ENCODE measurements at places on chromosomes 1 and 21. TPM values are rescaled to one million over a fixed set of nuclear protein-coding genes. Genes with fewer than 3 reads are reported as not detected.

The FCRL1 gene
- not detected for total RNA-seq

DNA sequence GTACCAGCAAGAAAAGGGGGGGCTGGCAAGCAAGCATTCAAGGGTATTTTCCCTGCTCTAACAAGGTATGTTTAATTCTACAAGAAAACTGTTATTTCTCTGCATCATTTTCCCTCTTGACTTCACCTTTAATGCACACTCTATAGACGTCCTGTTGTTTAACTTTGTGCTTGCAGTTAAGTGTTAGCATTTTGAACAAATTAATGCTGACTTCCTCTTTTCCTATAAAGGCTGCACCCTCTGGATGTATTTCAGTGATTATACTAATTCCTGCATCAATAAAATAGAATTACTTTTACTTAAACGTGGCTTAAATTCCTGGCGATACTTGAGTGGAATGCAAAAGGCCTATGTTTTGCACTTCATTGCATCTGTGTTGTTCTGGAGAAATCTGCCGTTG is 183.3 kb downstream of the KCNJ6 start:
- no peak for ATAC-seq

- ATAC-seq: no peak
Measured at GRCh38 chr1:178926046-178926445, 55.2 kb upstream of the ANGPTL1 start.

The C1orf210 gene
- total RNA-seq: not detected

GRCh38 chr1:160251011-160251410 is 11.3 kb downstream of the DCAF8 start:
- no peak for ATAC-seq

DNA sequence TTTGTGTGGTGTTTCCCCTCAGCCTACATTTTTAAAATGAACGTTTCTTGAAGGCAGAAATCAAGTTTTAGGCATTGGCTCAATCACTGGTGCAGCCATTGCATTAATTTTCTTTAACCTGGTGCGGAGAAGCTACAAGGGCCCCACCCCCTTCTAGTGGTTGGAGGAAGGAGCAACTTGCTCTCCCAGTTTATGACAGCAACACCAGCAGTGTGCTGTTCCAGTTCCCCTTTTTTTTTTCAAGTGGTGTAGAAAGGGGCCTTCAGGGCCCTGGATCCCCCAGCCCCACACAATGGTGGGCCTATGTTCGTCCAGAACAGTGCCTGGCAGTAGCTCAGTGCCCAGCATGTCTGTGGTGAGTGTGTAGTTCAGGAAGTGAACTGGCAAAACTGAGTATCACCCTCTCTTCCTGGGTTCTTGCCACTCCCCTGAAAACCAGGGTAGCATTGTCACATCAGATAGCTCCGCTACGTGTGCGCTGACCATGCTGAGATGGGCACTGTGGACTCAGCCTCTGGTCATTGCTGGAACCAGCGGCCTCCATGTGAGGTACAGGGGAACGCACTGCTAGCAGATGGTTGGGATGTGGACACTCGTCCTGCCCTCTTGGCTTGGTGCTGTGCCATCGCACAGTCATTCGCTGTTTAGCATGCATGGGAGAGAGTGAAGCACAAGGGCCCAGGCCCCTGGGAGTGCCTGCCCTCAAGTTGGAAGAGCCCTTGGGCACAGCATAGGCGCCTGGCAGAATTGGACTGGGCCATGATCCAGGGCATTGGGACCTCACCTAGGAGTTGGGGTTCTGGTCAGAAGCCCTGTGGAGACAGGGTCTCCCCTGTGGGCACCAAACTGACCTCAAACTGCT is 7.2 kb downstream of the ARF1 start:
- no peak for ATAC-seq

- no peak for ATAC-seq
Measured at GRCh38 chr1:228064296-228064695, 18.2 kb upstream of the ARF1 start.

GRCh38 chr1:205354259-205355074 is 2.3 kb downstream of the KLHDC8A start:
- no peak for ATAC-seq

GRCh38 chr1:11501906-11502485 is 23.0 kb downstream of the DISP3 start:
- no peak for ATAC-seq

The CELA2B gene
- total RNA-seq: not detected

- ATAC-seq: no peak
Measured at GRCh38 chr1:234914606-234915290, 213.9 kb downstream of the TOMM20 start.

DNA sequence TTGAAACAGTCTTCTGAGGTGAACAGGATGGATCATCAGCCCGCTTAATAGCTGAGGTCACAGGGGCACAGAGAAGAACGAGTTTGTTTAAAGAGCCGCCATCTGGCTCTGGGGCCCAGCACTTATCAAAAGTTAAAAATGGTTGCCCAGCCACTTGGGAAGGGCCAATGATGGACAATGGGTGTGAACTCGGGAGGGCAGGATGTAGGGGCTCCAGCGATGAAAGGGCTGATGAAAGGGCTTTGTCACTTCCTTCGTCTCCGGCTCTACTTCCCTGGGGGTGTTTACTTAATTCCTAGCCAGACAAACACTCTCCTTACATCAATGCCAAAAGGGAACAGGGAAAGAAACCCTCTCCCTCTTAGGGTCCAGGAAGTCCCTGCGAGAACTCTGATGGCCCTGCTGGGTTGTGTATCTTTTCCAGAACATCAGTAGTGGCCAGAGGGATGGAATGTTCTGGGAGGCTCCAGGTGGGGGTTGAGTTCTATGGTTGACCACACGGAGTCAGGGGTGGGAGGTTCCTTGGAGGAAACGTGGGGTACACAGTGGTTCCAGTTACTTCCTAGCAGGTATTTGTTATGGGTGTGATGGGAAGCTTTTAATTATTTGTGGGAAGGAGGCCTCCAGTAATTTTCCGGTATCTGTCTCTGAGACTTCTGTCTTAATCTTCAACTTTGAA is 9.0 kb upstream of the ABCG1 start:
- ATAC-seq: no peak

The TRIM17 gene
- total RNA-seq: not detected

- ATAC-seq: no peak
Measured at GRCh38 chr21:35510294-35510693, 461.2 kb upstream of the RUNX1 start.

- ATAC-seq: no peak
Measured at GRCh38 chr1:70836456-70836855, 211.2 kb downstream of the PTGER3 start.

The NFASC gene
- 51.4 TPM for total RNA-seq

DNA sequence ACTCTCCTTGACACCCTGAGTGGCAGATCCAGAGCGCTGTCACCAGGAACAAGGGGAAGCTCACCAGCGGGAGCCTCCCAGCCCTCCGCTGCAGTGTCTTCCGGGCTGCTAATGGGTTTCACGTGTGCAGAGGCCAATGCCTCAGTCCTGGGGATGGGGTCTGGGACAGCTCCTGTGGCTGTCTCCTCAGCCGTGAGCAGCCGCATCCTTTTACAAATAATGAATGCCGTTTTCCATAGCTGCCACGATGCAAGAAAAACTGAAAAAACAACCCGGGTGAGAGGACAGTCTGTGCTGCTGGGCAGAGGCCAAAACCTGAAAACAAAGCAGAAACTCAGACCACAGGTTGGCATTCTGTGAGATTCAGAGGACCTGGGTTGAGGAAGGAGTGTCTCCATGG is 212.2 kb upstream of the RAB4A start:
- no peak for ATAC-seq

DNA sequence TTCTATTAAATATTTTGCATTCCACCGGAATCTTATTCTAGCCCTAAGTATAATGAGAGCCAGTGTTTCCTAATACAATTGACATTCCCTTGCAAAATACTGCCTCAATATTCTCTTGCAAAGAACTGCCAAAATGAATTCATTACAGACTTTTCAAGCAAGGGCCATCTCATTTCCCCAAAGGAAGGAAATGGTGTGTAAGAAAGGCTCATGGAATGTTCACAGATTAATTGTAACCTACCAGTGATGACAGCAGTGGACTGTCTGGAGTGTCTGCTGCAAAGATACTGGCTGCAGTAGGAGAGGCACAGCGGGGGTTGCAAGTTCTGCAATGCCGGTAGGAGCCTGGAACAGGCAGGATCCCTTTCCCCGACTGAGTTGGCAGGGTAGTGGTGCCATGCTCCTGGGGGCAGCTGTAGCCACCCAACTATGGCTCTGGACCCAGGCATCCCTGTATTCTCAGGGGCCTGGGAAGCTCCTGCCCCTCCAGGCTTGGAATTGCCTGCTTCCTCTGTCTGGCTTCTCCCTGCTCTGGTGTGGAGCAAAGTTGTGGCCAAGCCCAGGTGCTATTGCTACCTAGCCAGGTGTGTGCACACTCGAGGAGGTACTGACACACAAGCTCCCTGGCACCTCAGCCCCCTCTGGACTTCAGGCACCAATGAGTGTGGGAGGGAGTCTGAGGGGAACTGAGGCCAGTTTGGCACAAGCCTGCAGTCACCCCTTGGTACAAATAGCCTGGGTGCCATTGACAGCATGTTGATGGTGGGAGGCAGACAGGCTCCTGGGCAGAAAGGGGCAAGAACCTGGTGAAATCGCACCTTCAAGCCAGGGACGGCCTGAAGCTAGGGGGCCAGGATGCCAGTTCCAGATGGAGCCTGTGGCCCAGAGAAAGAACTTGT is 1371.0 kb downstream of the KCNT2 start:
- ATAC-seq: no peak

The OR2T1 gene
- not detected for total RNA-seq

- no peak for ATAC-seq
Measured at GRCh38 chr1:86970938-86971337, 56.5 kb downstream of the HS2ST1 start.

DNA sequence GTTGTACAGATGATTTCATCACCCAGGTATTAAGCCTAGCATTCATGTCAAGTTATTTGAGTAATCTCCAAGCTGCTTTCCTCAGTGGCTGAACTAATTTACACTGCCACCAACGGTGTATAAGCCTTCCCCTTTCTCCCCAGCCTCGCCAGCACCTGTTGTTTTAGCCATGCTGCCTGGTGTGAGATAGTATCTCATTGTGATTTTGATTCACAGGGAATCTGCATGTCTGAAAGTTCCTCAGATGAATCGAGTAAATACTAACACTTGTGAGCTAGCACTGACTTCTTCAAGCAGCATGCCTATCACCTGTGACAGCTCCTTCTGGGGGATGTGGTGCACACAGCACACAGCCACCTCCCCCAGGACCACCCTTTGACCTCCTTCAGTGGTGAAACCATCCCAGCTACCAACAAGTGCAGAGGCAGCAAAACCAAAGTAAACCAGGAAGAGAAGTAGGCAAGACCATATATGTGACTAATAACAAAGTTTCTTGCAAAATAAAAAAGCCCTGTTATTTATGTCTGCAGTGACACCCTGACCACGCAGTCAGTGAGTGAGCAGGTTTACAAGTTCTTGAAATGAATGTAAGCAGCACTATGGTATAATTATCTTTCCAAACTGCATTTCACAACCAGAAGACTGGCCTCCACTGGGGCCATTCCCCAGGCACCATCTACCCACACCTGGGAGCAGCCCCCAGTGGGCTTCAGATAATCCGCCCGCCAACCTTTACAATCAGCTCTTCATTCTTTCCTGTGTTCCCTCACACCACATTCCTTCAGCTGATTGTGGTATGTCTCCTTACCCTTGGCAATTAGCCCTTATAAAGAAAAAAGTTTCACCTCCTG is 173.8 kb downstream of the ETS2 start:
- ATAC-seq: no peak

DNA sequence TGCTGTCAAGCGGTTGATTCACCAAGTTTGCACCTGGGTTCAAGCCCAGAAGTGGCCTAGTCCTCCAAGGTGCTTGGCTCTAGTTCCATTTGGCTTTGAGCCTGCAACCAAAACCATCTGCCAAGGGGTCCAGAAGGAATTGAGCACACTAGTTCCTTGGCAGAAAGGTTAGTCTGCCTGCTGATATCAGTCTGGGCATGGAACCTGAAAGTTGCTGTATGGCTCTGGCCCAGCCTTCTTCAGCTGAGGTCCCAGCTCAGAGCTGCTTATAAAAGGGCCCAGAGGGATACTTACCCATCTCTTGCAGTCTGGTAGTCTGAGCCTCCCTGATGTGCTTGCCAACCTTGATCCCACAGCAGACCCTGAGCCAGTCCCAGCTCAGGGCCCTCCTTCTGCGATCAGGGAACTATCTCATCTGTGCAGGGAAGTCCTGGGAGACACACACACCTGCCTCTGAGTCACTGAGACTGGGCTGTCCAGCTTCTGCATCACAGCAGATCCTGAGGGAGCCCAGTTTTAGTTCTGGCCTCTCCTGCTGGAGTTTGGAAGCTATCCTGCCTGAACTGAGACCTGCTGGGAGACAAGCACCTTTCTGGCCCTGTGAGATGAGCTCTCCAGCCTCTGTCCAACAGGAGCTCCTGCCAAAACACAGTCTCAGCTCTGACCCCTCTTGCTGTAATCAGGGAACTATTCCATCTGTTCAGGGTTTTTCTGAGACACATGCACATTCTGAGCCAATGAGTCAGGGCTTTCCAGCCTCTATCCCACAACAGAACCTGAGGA is 75.8 kb downstream of the CTH start:
- peak; percentile 87 for ATAC-seq

- no peak for ATAC-seq
Measured at GRCh38 chr1:17892851-17893250, 137.7 kb downstream of the ACTL8 start.

DNA sequence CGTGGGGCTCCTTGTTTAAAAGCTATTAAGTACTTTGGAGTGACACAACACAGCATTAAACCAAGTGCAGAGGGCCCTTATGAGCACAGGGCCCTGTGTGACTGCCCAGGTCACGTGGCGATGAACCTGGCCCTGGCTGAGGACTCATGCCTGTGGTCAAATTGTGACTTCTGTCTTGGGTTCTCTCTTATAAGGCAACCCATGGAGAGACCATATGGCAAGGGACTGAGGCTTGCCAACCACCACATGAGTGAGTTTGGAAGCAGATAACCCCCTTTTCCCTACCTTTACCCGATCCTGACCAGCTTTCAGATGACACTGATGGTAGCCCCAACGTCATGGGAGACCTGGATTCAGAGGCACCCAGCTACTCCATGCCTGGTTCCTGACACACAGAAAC is 140.5 kb downstream of the ZBTB18 start:
- ATAC-seq: no peak

The GPX7 gene
- 13.9 TPM for total RNA-seq

The CTTNBP2NL gene
- total RNA-seq: 15.5 TPM

- no peak for ATAC-seq
Measured at GRCh38 chr1:192550922-192551534, 24.5 kb upstream of the RGS1 start.

DNA sequence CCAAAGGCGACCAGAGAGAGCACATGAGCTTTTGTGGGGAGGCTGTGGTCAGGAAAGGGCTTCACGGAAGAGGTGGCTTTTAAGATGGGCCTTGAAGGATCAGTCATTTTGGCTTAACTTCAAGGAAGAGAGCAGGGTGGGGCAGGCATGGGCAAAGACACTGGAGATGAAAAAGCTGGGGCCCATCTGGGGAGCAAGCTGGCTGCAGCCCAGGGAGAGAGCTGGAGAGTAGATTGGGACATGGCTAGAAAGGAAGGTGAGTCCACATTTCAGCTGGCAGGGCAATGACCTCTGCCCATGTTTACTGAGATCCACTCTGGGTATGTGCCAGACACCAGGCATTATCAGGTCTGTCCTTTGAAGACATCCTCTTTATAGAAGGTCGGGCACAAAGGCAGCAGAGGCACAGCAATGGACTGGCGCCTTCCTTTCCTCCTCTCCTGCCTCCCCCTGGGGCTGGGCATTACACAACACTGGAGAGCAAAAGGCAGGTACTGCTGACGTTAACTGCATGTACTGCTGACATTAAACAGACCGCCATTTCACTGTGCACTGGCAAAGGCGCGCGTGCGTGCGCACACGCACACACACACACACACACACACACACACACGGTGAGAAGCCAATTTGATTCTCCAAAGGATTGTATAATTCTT is 2.2 kb upstream of the UBXN10 start:
- ATAC-seq: no peak

The CHI3L2 gene
- 4.7 TPM for total RNA-seq

Measured in gastroesophageal sphincter (tissue), 4 donors.